ENCODE measurements at places on chromosomes 11 and 22. TPM values are rescaled to one million over a fixed set of nuclear protein-coding genes. Genes with fewer than 3 reads are reported as not detected.

Gene PLAAT3
- 70.3 TPM for total RNA-seq

GRCh38 chr11:76322540-76322939, 58.4 kb downstream of the THAP12 start:
- DNase-seq: peak; percentile 15

GRCh38 chr11:94178331-94178730, 49.7 kb downstream of the PANX1 start:
- DNase-seq: no peak

Gene USP35
- total RNA-seq: 7.1 TPM

DNA sequence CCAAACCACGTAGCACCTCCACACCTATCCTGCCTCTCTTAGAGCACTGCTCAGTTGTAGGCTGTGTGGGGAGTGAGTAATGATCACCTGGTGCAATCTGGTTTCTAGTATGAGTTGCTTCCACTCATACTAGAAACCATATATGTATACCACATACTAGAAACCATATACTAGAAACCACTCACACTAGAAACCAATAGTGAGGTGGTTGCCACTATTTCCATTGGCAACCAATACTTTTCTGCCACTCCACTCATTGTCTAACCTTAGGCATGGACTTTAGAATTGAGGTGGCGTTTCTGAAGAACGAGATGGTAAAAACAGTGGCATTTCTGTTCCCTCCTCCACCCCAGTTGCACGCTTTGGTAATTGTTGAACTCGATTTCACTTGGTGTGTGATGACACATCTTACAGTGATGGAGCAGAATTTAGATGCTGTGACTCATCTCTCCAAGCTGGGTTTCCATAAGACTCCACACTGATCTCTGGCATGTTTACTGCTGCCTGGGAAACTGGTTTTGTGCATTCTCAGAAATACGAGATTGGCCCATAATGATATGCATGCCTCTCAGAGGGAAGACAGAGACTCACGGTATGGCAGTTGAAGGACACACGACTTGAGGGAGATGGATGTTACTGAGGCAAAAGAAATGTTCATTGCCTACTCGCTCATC, 82.9 kb downstream of the KIRREL3 start:
- DNase-seq: no peak

GRCh38 chr22:37258005-37258752, 14.1 kb upstream of the RAC2 start:
- peak; percentile 11 for DNase-seq

GRCh38 chr11:44008088-44008501, 39.7 kb upstream of the ACCSL start:
- DNase-seq: no peak

- DNase-seq: peak; percentile 40
Observed at GRCh38 chr22:50640857-50641647, 13.1 kb upstream of the ARSA start.

GRCh38 chr22:38417252-38418060, 37.5 kb downstream of the KCNJ4 start:
- peak; percentile 52 for DNase-seq
